ENCODE measurements at places on chromosomes 12 and 14.
A peak's percentile ranks its signal among the peaks of the same experiment; 100 is the strongest.

DNA sequence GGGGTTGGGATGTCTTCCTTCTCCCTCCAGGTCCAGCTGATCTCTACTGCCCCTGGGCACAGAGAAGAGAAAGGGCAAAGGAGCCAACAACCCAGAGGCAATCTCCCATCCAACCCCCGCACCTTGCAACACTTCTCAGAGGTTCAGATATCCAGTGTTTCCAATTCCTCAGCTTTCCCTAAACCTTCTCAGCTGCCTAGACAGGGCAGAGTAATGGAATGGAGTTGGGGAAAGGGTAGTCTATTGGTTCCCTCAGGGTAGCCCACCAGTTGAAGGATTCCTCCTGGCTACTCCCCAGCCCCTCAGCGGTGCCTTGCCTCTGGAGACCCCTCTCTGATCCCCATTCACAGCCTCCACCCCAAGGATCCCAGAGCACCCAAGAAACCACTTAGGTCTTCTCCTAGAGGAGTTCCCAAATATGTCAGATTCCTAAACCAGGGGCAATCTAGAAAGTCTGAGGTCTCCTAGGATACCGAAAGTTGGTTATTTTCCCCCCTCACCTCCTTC, 537 bp downstream of the NFE2 start:
- DNase-seq = no peak

DNA sequence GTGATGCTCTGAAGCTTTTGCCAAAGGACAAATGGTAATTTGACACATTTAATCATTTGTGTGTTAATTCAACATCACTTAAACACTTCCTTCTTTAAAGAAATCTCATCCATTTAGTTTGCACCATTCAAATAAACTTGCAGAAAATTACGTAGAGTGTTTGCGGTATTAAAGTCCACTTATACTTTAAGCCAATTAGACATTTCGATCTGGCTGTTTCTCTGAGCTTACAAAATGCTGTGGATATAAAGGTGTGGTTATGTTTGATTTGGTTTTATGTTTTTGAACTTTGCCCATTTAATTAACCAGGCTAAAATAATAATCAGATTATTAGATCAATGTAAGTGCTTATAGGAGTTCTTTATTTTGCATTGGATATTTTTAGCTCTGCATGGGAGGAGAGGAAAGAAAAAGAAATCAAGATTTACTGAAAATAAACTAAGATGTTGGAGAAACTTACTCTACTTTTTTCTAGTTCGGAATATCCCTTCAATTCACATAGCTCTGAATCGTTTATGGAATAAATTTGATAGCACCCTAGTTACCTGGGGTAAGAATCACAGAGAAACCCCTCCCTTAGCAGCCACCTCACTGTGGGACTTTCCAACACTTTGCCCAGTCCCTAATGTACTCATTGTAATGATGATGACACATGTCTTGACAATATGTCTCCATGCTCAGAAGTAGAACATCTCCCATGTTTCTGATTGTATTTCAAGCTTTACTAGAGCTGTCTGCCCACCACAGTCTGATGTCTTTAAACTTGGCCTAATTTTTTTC, 268.0 kb downstream of the BTG1 start:
- no peak for DNase-seq

DNA sequence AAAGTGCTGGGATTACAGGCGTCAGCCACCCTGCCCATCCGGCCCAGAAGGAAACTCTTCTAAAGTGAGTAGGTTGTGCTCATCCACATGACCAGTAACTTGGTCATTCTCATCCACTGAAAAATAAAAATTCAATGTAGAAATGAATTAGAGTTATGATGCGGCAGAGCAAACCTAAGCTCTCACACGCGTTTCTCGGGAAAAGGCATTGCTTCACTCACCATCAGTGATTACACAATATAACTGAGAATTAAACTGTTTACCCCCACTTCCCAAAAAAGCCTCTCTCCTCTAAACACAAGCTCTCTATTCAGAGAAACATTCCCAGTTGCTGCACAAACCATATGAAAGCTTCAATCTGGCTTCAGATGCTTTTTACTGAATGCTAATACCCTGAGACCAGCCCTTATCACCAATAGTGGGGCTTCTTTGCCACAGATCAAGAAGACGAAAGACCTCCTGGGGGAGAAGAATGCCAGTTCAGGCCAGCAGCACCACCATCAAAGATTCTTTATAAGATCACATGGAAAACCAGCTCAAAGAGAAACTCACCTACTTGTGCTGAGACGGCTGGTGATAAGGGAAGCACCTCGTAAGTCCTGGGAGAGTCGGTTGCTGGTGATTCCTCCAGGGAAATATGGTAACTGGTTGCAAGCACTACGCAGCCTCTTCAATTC, 121.5 kb upstream of the SFSWAP start:
- no peak for DNase-seq

DNA sequence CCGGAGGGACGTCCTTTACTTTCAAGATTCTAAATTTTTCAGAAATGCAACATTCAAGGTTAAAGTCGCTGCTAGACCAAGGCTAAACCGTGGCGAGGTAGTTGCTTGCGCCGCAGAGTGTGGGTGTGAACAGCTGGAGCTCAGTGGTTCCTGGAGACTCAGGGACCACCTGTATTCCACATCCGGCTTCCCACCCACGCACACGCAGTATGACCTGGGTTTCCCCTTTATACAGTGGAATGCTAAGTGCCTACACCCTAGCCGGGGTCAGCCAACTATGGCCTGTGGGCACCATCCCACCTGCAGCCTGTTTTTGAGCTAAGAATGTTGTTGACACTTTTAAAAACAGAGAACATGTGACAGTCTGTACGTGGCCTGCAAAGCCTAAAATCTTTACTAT, 42.9 kb upstream of the TESC start:
- no peak for DNase-seq

DNA sequence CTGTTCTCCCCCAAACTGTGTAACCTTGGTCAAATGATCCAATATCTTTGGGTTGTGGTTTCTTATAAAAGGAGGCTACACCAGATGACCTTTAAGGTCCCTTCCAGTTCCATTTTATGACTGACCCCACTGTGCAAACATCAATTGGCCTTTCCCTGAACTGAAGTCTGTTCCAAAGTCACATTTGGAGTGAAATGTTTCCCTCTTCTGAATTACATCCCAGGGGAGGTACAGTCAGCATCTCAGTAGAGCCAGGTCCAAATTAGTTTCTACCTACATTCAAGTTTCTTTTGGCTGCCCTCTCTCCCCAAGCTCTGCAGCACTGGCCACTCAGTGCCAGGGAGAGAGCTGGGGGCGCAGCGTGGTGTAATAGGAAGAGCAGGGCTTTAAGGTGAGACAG, 34.4 kb downstream of the LIMA1 start:
- DNase-seq = peak; percentile 55

DNA sequence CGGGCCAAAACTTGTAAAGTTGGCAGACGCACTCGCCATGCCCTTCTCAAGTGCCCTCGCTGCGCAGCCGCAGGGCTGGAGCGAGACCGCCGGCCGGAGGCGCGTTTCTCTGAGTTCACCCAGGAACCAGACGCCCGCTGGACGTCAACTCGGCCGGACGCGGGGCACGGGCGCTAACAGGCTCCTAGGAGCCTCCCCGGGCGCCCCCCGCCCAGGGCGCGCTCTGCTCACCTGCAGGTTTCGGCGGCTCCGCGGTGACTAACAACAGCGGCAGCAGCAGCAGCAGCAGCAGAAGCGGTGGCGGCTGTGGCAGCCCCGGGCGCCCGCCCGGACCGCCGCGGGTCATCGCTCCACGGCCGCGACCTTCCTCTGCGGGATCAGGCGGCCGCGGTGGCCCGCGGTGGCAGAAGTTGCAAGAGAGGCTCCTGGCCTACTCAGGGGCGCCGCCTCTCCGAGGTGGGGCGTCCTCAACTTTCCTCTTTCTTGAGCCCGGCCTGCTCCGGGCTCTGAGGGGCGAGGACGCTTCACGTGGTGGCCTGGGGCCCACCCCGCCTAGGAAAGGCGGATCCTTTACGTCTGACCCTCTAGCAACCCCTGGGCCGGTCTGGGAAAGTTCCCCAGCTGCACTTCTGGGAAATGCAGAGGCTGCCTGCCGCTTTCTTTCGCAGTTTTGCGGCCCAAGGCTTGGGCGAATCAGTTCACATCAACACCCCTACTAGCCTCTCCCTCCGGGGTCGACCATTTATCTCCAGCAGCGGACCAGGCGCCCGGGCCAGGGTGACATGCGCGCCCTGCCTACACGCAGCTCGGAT, at the start of gene PLBD1:
Gene PLBD1, minus strand, starts transcription at position 533 of the 812 bp plus-strand sequence. Its CDS starts 187 bp downstream, at position 346.
- DNase-seq = no peak

DNA sequence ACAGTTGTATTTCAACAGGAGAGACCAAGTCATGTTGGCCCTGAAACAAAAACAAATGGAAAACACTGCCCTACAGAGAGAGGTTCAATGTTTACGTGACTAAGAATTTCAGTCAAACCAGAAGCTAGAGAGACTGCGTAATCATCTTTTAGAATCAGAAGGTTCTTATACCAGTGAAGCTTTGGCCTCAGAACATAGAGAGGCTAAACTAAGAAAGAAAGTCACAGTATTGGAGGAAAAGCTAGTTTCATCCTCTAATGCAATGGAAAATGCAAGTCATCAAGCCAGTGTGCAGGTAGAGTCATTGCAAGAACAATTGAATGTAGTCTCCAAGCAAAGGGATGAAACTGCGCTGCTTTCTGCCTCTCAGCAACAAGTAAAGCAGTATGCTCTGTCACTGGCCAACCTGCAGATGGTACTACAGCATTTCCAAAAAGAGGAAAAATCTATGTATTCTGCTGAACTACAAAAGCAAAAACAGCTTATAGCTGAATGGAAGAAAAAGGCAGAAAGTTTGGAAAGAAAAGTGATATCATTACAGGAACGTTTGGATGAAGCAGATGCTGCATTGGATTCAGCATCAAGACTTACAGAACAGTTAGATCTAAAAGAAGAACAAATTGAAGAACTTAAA, 32.5 kb upstream of the NUAK1 start:
- no peak for DNase-seq

DNA sequence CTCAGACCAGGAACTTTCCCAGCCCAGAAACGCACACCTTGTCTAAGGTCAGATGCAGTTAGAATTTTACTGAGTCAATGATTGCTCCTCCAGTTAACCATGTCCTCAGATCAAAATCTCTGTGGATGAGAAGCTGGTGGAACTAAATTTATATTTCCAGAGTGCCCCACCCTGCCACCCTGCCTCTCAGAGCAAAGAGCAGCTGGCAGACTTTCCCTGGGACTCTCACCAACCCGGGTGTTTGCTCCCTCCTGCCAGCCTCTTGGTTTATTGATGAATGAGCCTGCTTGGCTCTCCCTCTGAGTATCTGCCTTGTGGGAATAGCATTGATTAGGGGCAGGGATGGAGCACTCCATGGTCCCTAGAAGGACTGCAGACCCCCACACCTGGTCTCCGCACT, 5.9 kb upstream of the KRT1 start:
- no peak for DNase-seq

DNA sequence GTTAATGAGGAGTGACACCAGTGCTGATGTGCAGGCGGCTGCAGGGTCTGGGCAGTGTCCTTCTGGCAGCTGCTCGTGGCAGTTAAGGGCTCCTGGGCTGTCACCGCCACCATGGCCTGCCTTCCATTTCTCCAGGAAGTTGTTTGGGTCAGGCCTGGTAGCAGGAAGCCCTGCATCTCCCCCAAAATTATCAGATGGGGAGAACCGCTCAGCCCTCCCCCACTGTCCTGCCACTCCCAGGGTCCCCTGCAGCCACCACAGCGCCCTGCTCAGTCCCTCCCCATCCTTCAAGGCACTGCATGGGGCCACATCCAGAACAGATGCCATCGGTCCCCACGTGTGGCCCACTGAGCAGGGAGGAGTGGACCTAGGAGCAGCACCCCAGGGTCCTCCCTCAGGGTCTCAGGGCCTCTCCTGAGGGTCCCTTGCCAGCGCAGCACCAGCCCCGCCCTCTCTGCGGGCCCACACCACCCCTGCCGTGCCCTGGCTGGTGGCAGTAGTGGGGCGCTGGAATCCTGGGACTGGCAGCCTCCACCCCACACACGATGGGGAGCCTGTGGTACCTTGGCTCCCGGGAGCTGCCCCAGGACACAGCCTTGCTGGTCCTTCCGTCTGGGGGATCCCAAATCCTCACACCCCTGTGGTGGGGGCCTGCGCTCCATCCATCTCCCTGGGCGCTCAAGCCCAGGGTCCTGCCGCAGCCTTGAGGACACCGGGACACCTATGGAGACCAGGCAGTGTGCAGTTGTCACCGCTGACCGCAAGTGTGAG, 10.3 kb upstream of the AMN start:
- DNase-seq = no peak

GRCh38 chr12:52587563-52587962, 13.7 kb downstream of the KRT72 start:
- no peak for DNase-seq

DNA sequence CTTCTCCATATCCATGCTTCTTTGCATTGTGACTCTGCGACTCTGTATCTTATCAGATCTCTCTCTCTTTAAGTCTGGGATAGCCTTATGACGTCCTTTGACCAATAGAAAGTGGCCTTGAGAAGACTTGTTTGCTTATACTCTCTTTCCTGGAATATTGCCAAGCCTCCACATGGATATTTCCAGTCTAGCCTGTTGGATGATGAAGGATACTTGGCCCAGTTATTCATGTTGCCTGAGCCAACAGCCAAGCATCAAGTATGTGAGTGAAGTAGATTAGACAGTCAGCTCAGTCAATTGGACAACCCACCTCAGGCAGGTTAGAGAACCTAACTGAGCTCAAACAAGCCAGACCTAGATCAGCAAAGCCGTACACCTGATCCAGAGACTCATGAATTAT, 864.2 kb upstream of the MGAT4C start:
- DNase-seq = no peak

DNA sequence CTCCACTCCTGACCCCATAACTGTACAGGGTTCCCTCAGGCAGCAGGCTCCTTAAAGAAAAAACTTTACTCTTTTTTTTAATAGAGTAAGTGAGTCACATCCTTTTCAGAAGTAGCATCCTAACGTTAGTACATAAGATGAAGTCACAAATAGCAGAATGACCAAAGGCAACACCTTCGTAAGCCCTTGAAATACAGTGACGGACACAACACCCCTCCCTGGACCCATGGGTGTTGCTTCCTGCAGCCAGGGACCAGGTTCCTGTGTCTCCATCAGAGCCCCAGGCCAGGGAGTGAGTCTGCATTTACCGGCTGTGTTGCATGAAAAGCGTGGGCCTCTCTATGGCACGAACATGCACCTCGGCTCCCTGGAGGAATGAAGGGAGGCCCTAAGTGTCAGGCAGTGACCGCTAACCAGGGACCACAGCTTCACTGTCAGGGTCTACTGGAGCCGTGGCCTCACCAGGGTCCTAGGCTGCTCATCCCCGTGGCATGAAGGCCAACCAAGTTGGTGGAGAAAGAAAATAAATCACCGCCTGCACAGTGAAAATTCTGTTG, 340.0 kb upstream of the SFSWAP start:
- DNase-seq = no peak

DNA sequence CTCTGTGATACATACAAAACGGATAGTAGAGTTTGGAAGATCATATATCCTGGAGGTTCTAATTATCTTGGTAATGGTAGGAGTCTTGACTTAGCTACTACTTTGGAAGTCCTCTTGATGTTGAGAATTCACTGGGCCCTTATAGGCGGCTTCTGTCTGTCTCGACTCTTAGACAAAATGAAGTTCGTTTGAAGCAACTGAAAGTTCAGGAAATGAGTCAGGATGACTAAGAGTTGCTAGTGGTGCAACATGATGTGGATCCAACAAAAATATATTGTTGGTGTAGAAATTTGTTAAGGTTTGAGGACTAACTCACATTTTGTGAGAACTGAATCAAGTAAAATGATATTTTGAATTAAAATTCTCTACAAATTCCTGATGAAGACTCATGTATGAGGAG, 272.7 kb downstream of the AEBP2 start:
- no peak for DNase-seq

- no peak for DNase-seq
Measured at GRCh38 chr14:101469382-101470247, 91.7 kb upstream of the DIO3 start.

- no peak for DNase-seq
Measured at GRCh38 chr12:19842116-19842515, 402.8 kb downstream of the AEBP2 start.

Data from SK-MEL-5 (cell line).